SK-N-SH (cell line): ENCODE measurements at places on chromosomes 11 and 22. TPM values are rescaled to one million over a fixed set of nuclear protein-coding genes. Genes with fewer than 3 reads are reported as not detected.

- DNase-seq = no peak
Measured at GRCh38 chr11:9740202-9740883, 76.5 kb downstream of the SWAP70 start.

- DNase-seq = no peak
Measured at GRCh38 chr11:70672991-70673653, 274.8 kb downstream of the CTTN start.

DNA sequence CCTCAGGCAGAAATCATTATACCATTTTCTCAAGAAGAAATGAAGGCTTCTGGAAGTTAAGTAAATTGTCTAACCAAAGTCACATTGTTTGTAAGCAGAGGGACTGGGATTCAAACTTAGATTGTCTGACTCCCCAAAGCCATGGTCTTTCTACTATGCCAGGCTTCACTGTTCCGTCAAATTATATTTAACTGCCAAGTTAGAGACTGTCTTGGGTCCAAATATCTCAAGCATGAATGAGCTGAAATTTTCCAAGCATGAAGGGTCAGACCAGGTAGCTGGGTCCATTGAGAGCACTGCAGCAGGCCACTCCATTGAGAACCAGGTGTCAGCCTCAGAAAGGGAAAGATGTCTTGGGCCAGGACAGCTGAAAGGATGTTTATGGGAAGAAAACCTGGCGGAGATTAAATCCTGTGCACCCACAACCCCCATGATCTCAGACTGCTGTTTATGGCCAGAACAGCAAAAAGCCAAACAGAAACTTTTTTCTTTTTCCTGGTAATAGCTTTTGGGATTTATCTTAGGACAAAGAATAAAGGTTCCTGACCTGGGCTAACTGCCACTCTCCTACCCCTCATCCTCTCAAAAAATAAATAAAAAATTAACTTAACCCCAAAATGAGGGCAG lies 612.3 kb downstream of the INSC start:
- DNase-seq = no peak

- no peak for DNase-seq
Measured at GRCh38 chr11:6611092-6611962, 689 bp downstream of the TAF10 start.

- no peak for DNase-seq
Measured at GRCh38 chr11:11451501-11452005, 98.5 kb upstream of the CSNK2A3 start.

GRCh38 chr11:35664977-35665441 lies 2.4 kb downstream of the TRIM44 start:
- no peak for DNase-seq

DNA sequence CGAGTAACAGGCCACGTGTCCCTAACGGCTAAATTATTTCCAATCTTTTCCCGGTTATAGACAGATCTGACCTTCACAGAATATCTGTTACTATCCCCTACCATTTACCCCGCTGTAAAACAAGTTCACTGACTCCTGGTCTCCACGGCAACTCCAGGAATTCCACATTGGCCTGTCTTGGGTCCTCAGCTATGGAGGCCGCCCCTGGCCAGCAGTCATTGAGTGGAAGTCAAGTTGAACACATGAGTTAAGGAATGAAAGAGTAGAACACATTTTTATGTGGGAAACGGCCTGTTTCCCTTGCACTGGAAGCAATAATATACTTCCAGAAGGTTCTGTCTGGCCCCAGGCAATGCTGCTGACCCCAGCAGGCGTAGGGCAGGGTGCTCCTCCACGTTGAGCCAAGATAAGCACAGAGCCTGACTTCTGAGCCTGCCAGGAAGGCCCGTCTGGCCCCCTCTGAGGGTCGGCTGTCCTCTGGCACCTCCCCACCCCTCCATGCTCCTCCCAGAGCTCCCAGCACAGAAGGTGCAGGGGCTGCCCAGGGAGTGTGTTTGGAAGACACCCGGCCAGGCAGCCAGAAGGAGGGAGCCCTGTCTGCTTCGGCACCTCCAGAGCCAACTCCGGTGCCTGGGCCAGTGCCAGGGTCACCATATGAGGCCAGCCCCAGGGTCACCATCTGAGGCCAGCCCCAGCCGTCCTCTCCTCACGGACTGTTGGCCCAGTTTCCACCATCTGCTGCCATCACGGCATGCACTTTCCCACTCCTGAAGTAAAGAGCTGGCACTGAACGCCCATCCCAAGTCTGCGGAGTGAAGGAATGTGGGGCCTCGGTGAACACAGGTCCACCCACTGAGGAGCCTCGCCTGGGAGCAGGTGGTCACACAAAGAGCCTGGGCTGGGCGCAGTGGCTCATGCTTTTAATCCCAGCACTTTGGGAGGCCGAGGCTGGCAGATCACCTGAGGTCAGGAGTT lies 813.2 kb downstream of the BRD1 start:
- DNase-seq = peak; percentile 11

- DNase-seq = no peak
Measured at GRCh38 chr11:20310137-20310536, 53.4 kb upstream of the HTATIP2 start.

DNA sequence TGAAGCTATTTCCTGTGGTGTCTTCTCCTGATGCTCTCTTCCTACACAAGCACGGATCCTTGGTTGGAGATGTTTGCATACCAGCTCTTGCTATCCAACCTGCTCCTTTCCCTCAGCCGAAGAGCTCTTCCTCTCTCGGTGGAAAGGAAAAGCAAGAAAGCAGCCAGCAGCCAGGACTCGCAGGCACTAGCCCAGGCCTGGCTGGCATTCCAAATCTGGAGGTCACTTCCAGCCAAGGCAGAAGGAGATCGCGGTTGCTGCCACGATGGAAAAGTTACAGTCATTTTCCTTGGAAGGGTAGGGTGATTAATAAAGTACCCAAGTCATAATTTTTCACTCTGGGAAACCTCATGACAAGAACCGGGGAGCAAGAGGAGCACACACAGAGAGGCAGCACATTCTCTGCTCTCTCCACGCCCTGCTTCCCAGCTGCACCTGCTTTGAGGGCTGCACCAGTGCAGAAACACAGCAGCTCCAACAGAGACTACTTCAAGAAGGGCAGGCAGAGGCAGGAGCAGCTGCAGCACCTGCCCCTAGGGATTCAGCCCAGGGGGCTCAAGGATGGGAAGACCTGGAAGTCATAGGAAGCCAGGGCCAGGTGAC lies 399.3 kb downstream of the CADM1 start:
- DNase-seq = no peak

DNA sequence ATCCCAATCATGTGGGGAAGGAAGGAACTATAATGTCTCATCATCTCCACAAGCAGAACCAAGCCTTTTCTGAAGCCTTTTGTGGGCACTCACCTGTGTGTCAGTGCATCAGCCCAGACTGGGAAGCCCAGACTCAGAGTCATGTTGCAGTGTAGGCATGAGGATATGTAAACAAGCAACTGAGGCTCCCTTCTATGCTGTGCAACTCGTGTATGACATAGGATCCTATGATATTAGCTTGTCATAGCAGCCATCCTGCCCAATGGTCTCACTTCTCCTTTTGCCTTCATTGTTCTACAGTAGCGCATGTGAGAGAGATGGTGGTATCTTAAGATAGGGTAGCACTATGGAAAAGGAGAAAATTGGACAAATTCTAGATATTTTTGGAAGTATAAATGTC lies 103.4 kb upstream of the OLFML1 start:
- DNase-seq = no peak

- DNase-seq = no peak
Measured at GRCh38 chr22:21100149-21101032, 54.6 kb downstream of the LRRC74B start.

DNA sequence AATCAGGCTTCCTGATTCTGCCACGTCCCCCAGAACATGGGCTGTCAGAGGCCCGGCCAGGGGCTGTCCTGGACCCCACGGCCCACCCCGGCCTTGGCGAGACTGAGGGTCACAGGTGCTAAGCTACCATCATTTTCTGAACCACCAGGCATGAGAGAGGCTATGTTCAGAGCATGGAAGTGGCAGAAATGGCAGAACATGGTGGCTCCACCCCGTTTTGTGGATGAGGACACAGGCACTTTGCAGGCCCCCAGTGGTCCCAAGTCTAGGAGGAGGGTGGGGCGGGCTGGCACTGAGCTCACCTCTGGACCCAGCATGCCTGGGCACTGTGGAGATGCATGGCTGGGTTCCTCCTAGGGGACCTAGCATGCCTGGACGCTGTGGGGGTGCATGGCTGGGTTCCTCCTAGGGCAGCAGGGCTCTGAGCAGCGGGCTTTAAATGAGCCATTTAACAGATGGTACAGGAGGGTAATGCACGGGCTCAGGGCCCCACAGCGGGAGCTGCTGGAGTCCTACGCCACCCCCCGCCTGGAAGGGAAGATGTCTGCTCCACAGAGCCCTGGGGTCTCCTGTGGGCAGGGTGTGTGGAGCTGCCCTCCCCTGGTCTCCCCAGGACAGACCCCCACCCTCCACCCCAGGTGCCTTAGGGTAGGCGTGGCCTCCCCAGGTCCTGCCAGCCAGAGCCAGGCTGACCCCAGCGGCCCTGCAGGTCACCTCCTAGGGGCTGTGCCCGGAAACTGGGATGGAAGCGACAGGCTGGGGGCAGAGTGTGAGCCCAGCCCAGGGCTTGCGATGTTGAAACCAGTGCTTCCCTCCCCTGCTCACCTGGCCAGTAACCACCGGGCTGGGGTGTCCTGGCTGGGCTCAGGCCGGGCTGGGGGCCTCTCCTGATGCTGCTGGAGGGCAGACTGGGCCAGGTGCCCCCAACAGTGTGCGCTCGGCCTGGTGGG lies 6.1 kb upstream of the MUC5AC start:
- peak; percentile 16 for DNase-seq

- DNase-seq = no peak
Measured at GRCh38 chr22:44566911-44567310, 68.9 kb upstream of the RTL6 start.

GAL3ST1 gene
- polyA plus RNA-seq = 0.08 TPM in 1 of 2 replicates, not detected in the other

GRAMD4 gene
- polyA plus RNA-seq = 13.5 and 15.5 TPM in 2 replicates

TOB2 gene
- 6.2 and 8.3 TPM in 2 replicates for polyA plus RNA-seq

GRM5 gene
- not detected in 2 replicates for polyA plus RNA-seq

EHF gene
- not detected in 2 replicates for polyA plus RNA-seq
